ENCODE measurements at places on chromosomes 5 and 9. TPM values are rescaled to one million over a fixed set of nuclear protein-coding genes. Genes with fewer than 3 reads are reported as not detected.

- no peak overlapping the region for H3K27ac ChIP-seq
- H3K27me3 ChIP-seq = no peaks in the 10 kb centered on the region
- H3K4me1 ChIP-seq = no peaks in the 10 kb centered on the region
- no peak overlapping the region for H3K4me3 ChIP-seq
- no peaks in the 10 kb centered on the region for H3K36me3 ChIP-seq
- no peak for DNase-seq
Measured at GRCh38 chr5:1257363-1257762, 32.2 kb downstream of the SLC6A18 start.

- no peaks in the 10 kb centered on the region for H3K4me1 ChIP-seq
- no peak overlapping the region for H3K27ac ChIP-seq
- H3K27me3 ChIP-seq = no peaks in the 10 kb centered on the region
- no peak overlapping the region for H3K4me3 ChIP-seq
- DNase-seq = no peak
- no peaks in the 10 kb centered on the region for H3K36me3 ChIP-seq
Measured at GRCh38 chr9:11868795-11869194, 824.4 kb upstream of the TYRP1 start.

GRCh38 chr5:33329891-33330290 is 110.9 kb upstream of the TARS1 start:
- H3K36me3 ChIP-seq = no peaks in the 10 kb centered on the region
- no peak overlapping the region for H3K27ac ChIP-seq
- no peaks in the 10 kb centered on the region for H3K27me3 ChIP-seq

The PCDHB13 gene
- 5.7 TPM for total RNA-seq

- no peaks in the 10 kb centered on the region for H3K4me1 ChIP-seq
- no peak for DNase-seq
- no peaks in the 10 kb centered on the region for H3K27me3 ChIP-seq
- H3K36me3 ChIP-seq = peaks cover 7% of the 10 kb centered on the region
- no peak overlapping the region for H3K27ac ChIP-seq
Measured at GRCh38 chr9:129910628-129911567, 75.6 kb downstream of the USP20 start.

- H3K36me3 ChIP-seq = no peaks in the 10 kb centered on the region
- no peak overlapping the region for H3K4me3 ChIP-seq
- no peaks in the 10 kb centered on the region for H3K27me3 ChIP-seq
- DNase-seq = no peak
- H3K27ac ChIP-seq = no peak overlapping the region
- H3K4me1 ChIP-seq = no peaks in the 10 kb centered on the region
Measured at GRCh38 chr9:86854898-86855523, 92.3 kb downstream of the GAS1 start.

The AFF4 gene
- total RNA-seq = 52.4 TPM

GRCh38 chr9:1052365-1053281 is 2.5 kb downstream of the DMRT2 start:
- H3K4me1 ChIP-seq = no peaks in the 10 kb centered on the region
- H3K27me3 ChIP-seq = peaks cover 90% of the 10 kb centered on the region
- H3K36me3 ChIP-seq = no peaks in the 10 kb centered on the region
- H3K4me3 ChIP-seq = no peak overlapping the region

- H3K4me1 ChIP-seq = peaks cover 5% of the 10 kb centered on the region
- no peak for DNase-seq
- no peaks in the 10 kb centered on the region for H3K36me3 ChIP-seq
- H3K4me3 ChIP-seq = no peak overlapping the region
- no peak overlapping the region for H3K27ac ChIP-seq
Measured at GRCh38 chr9:32787816-32788215, 4.5 kb downstream of the TMEM215 start.
